ENCODE measurements at places on chromosomes 6 and 20.

DNA sequence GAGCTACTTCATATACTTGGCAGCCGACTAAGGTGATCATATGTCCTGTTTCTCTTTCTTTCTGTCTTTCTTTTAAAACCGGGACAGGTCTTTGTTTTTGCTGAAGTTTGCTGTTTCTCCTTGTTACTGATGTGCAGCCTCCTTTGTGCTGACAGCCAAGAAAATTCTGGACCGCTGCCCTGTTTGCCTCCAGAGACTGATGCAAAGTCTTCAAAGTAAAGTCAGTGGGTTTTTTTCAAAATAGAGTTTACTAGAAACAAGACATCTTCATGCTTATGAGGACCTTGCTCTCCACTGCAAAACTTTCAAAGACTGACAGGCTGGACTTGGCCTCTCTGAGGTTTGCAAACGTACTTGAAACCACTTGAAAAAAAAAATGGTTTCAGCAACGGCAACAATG, 510.5 kb upstream of the MAP3K7 start:
- no peak for DNase-seq

- no peak for DNase-seq
Observed at GRCh38 chr6:71977884-71978283, 91.5 kb downstream of the RIMS1 start.

- no peak for DNase-seq
Observed at GRCh38 chr6:130560231-130560630, 194.4 kb downstream of the TMEM200A start.

DNA sequence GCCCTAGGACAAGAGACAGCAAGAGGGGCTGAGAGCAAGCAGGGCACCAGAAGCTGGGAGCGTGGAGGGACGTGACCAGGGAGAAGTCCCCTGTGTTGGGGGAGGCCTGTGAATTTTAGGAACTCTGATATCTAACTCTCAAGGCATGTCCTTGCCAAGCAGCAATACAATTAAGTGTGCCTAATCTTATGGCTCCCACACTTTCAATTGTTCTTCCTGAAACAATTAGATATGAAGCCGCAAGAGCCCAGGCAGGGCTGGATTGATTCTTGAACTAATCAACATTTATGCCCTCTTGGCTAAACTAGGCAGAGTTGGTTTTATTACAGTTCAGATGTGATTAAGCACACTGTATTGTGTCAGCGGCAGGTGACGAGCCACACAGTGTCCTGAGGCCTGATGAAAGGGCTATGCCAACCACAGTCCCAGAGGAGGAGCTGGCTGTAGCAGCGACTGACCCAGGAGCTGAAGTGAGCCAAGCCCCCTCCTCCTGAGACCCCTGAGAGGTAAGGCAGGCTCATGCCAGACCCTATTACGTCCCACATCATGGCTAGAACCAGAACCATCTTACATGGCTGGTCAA, 4.2 kb upstream of the MAVS start:
- no peak for DNase-seq

GRCh38 chr20:63789836-63790571, 41.1 kb downstream of the ZBTB46 start:
- no peak for DNase-seq

Measured in activated CD8-positive, alpha-beta memory T cell treated with anti-CD3 and anti-CD28 coated beads for 1 hour (primary cell).